ENCODE measurements at places on chromosomes 5 and 9.

DNA sequence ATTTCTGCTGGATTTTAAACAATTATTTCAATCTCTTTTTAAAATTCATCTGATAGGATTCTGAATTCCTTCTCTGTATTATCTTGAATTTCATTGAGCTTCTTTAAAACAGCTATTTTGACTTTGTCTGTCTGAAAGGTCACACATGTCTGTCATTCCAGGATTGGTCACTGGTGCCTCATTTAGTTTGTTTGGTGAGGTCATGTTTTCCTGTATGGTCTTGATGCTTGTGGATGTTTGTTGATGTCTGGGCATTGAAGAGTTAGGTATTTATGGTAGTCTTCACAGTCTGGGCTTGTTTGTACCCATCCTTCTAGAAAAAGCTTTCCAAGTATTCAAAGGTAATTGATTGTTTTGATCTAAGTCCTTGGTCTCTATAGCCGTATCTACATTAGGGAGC lies 39.1 kb downstream of the DENND4C start:
- DNase-seq = no peak

DNA sequence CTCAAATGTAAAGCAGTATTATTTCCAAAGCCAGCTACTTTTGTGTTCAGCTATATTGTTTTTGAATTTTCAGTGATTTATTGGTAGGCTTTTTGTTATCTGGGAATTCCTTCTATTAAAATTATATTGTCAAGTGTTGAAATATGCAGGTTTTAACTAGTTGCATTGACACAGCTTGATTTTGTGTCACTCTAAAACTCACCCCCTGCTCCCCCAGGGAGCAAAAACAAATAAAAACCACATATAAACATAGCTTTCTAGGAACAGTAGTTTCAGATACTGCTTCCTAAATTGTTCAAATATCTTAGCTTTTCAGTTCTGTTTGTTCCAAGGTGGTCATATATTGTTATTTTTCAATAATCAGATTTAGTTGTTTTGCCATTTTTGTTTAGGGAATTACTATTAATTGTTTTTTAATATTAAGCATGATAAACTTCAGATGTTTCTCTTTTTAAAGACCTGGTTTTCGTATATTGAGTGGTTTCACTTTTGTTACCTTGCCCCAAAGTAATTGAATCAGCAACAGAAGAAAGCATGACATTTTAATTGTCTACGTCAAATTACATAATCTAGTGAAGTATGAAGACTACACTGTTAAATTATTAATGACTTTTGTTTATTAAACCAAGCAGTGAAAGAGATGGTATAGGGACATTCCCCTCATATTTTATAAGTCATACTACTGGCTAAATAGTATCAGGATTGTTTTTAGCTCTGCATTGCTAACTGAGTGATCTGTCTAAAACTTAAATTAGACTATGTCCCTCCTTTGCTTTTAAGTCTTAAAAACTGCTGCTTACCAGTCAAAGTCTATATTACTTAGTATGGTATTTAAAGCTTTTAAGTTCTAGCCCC lies 43.4 kb downstream of the ERBIN start:
- DNase-seq = no peak

GRCh38 chr9:120934281-120934680 lies 7.7 kb upstream of the TRAF1 start:
- no peak for DNase-seq

- DNase-seq = no peak
Observed at GRCh38 chr9:4281676-4282075, 18.2 kb downstream of the GLIS3 start.

GRCh38 chr5:132651838-132652469 lies 6.0 kb upstream of the IL13 start:
- no peak for DNase-seq

DNA sequence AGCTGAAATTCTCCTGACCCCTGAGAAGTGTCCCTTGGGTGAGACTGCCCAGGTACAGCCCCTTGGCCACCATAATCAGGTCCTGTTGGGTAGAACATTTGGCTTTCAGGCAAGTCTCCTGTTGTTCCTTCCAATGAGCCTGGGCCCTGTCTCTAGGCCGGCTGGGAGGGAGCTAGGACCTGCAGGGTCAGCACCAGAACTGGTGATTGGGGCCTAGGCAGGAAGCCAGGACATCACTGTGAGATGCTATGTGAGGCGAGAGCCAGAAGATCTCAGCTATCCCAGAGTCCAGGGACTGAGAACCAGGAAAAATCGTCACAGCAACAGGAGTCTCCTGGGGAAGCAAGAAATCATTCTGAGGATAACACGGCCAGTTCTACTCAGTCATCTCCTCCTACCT lies 51.5 kb downstream of the PCDH1 start:
- DNase-seq = no peak

GRCh38 chr9:81137976-81138568 lies 551.3 kb downstream of the TLE1 start:
- no peak for DNase-seq

DNA sequence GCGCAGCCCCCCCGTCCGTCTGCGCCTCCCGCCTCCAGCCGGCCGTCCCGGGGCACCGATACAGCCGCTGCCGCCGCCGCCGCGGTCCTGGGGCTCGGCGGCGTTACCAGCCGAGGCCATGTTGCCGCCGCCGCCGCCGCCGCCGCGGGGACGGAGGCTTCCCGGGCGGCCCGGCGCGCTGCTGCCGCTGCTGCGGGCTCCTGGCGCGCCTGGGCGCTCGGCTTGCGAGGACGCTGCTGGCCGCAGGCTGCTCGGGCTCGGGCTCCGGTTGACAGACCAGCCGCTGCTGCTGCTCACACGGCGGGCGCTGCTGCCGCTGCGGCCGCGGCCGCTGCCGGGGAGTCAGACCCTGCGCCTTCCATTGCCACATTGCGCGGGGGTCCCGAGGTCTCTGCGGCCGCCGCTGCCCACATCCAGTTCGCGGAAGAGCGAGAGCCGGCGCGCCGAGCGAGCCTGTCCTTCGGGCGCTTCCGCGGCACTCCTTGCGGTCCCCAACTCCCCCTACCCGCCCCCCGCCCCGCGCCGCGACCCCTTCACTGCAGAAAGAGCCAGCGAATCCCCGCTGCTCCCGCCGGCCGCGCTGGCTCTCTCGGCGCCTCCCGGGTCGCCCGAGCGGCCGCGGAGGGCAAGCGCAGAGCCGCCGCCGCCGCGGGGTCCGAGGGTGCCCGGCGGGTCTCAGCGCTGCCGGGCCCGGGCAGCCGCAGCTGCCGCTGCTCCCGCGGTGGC lies 8.4 kb downstream of the PTCH1 start:
- no peak for DNase-seq

GRCh38 chr9:132434881-132435280 lies 24.9 kb downstream of the CFAP77 start:
- DNase-seq = no peak

GRCh38 chr9:135615666-135616618 lies 23.4 kb downstream of the GLT6D1 start:
- DNase-seq = no peak

All from RWPE1 (cell line).